ENCODE measurements at places on chromosomes 2 and 18.
A peak's percentile ranks its signal among the peaks of the same experiment; 100 is the strongest.

- DNase-seq = peak; percentile 91
Measured at GRCh38 chr2:53970724-53971602, at the start of gene PSME4. TSS of gene PSME4 (minus strand) at chr2:53970993. CDS start at chr2:53970784, 209 bp downstream.

DNA sequence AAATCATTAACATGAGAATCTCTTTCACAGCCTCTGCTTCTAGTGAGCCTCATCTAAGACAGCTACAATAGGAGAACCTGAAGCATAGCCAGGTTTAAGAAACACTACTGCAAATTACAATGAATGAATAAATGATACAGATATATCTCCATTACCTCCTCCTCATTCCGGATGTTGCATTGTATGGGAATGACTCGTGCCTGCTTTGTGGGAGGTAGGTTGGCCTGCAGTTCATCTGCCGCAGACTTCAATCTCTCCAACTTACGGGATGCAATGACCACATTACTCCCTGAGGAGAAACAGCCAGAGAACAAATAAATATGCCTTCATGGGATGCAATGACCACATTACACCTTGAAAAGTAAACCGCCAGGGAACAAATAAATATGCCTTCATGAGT, 15.4 kb downstream of the PECR start:
- DNase-seq = no peak

- no peak for DNase-seq
Measured at GRCh38 chr2:138201286-138201685, 237.0 kb downstream of the HNMT start.

DNA sequence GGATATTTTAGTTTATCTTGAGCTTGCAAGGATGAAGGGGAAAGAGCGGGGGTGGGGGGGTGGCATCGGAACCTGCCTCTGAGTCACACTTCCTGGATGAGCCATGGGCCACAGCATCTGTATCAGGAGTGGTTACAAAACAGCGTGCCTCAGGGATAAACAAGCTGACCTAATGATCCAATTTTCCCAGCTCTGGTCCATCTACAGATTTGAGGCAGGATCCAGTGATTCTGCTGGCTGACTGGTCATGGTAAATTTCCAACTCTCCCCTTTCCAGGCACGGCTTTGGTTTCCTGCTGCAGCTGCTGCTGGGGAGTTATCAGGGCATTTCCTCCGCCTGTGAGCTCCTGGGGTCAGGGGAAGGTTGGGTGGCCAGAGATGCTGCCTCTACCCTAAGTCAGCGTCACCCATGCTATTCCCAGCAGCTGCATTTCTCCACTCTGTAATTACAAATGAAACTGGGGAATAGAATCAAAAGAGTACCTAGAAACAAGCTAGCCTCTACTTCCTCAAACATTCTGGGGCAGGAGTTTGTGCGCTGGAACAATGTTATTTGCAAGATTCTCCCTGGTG, 4.7 kb upstream of the HPCAL1 start:
- DNase-seq = no peak

DNA sequence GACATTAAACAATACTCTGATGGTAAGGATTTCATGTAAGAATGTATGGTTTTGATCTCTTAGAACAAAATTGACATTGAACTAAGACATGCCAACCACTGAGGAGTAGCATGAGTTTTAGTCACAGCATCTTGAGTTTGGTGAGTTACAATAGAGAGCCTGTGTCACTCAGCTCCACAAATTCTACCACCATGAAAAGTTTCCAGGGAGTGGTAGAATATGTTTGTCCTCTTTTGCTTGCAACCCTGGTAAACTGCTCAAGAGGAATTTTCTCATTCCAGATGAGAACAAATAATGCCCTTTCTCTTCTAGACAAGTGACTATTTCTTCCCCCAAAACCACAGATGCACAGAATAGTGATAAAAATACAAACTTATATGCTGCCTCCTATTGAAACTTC, 502.0 kb upstream of the VRK2 start:
- no peak for DNase-seq

- DNase-seq = no peak
Measured at GRCh38 chr18:22422909-22423548, 5.3 kb upstream of the CTAGE1 start.

- DNase-seq = no peak
Measured at GRCh38 chr2:217956586-217957457, 46.0 kb downstream of the TNS1 start.

GRCh38 chr18:13445241-13445897, 226.8 kb downstream of the LDLRAD4 start:
- no peak for DNase-seq

DNA sequence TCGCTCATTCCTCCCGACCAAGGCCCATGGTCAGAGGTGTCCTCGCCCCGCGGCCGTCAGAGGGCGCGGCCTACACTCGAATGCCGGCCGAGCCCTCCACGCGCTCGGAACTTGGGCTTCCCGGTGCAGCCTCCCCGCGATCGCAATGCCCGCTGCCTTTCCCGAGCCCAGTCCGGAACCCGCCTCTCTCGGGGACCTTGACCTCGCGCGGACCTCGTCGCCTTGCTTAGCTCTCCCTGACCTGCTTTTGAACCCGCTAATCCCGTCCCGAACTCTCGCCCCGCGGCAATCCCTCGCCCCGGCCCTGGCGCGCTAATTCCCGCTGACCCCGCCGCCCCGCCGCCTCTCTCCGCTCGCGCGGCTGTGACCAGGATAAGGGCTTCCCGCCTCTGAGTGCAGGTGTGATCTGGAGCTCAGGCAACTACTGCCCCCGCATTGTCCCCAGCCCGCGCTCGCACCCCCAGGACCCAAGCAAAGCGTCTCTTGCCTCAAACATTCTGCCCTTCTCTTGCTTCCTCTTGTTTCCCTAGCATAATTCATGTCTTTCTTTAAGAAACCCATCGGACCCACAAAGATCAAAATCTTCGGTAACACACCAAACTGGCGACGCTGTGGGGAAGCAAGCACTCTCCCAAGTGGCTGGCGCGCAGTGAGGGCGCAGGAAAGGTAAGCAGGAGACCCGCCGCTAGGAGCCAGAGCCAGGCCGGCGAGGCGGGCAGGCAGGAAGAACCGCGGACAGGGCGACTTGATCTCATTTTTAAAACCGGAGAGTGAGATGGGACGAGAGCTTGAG, 46.6 kb upstream of the ATP6V1B1 start:
- DNase-seq = no peak

- DNase-seq = no peak
Measured at GRCh38 chr2:29629495-29629894, 291.9 kb downstream of the ALK start.

- DNase-seq = no peak
Measured at GRCh38 chr18:49591775-49592174, 29.9 kb downstream of the LIPG start.

- DNase-seq = no peak
Measured at GRCh38 chr18:5546660-5547059, 2.9 kb upstream of the EPB41L3 start.

DNA sequence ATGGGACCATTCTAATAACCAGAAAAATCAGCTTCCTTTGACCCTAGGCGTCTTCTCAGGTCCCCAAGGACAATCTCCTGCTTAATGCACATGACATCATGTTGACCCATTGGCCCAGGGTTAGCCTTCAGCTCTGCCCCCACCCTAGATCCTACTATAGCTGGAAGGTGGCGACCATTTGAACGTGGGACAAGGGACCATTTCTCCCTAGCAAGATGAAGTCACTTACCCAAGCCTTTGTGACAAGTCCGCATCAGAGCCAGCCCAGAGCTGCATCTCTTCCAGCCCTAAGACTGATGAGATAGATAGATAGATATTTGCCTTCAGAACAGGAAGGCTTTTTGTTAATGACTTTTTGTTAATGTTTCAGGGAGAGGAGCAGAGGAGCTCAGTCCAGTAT, 28.2 kb upstream of the TAF1B start:
- DNase-seq = no peak

GRCh38 chr2:209549589-209549988, 125.7 kb downstream of the MAP2 start:
- DNase-seq = no peak

- no peak for DNase-seq
Measured at GRCh38 chr2:26687328-26687727, 5.2 kb upstream of the KCNK3 start.

GRCh38 chr2:240988571-240989271, 9.7 kb upstream of the SNED1 start:
- no peak for DNase-seq

GRCh38 chr2:163751696-163752095, 15.9 kb upstream of the FIGN start:
- no peak for DNase-seq

DNA sequence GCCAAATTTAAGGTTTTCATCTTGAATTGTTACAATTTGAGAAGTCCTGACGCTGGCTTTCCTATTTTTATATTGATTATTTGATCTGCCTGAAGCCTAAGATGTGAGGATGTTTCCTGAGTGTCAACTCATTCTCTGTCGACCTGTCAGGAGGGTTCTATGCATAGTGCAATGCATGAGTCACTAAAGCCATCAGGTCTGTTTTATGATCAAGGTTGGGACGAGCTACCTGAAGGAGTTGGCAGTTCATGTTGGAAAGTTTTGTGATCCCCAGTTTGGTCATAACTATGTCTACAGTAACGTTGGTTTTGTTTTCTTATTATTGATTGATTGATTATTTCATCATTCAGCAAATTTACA, 71.2 kb downstream of the NABP1 start:
- DNase-seq = no peak

GRCh38 chr2:48851161-48851560, 95.6 kb upstream of the LHCGR start:
- DNase-seq = no peak

- DNase-seq = no peak
Measured at GRCh38 chr2:7887441-7887840, 794.4 kb upstream of the ID2 start.

DNA sequence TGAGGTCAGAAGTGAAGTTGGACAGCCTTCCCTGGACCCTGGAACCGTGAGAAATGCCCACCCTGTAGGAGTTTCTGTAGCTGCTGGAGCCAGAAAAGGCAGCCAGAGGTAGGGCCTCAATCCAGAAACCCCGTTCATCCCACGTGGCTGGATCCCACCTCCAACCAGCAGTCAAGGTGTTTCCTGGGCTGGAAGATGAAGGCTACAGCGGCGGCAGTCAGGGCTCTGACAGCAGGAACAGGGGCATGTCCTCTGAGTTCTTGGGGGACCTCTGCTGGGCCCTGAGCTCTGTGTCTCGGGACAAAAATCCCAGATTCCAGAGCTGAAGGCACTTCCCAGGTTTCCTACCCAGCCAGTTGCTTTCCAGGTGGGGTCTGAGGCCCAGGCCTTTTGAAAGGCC, 218.2 kb downstream of the KLHL29 start:
- no peak for DNase-seq

GRCh38 chr2:110820128-110820527, 87.8 kb downstream of the ACOXL start:
- DNase-seq = no peak

DNA sequence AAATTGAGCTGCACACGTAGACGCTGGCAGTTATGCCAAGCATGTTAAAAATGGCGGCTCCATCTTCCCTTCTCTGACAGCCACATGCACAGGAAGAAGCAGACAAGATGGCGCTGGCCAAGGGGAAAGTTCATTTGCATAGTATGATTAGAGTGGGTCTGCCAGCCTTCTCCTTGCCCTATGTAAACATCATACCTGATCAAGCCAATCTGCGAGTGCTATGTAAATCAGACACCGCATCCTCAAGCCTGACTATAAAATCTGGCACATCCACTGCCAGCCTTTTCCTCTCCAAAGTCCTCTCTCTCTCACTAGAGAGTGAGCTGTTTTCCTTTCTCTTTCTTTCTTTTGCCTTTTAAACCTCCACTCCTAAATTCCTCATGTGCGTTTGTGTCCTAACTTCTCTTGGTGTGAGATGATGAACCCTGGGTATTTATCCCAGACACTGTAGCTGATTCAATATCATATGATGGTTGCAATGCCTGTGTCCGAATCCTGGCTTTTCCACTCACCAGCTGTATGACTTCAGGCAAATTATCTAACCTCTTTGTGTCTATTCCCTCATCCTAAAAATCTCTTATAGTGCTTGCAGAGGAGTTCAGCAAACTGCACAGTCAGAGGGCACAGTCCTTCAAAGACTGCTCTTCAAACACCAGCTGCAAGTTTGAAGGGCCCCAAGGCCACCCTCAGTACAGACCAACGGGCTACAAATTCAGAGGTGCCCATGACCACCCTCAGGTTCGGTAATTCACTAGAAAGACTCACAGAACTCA, 39.3 kb upstream of the ITSN2 start:
- no peak for DNase-seq

DNA sequence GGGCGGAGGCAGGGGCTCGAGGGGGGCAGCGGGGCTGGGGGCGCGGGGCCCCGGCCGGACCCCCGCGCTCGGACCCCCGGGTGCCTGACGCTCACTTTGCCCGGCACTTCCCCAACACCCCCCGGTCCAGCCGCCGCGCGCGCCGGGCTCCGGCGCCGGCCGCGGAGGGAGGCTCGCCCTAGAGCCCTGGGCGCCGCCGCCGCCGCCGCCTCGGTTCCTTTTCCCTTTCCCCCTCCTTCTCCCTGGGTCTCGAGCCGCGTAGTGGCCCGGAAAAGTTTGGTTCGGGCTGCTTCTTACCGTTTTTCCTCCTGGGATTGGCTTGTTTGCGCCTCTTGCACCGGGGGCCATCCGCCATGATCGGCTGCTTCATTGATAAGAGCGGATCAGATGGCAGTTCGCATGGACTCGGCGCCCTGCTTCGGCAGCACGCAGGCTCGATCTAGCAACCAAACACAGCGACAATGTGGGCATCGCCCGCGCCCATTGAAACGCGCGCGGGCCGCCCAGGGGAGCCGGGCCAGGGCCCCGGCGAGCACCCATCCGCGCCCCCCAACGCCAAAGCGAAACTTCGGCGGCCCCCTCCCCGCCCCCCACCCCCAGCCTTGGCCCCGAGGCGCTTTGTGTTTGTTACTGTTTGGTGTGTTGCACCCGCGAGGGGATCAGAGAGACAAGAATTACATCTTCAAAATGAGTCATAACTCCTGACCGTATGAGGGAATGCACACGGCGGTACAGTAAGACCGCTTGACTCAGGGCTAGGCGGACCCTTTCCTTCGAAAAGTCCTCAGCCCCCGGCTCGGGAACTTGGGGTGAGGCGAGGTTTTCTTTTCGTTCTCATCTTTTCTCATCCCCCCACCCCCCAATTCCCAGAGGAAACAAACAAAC, 2.7 kb downstream of the ZEB2 start:
- no peak for DNase-seq

GRCh38 chr2:178066890-178067669, 5.5 kb downstream of the PDE11A start:
- no peak for DNase-seq

GRCh38 chr2:150526827-150527226, 39.4 kb upstream of the RND3 start:
- DNase-seq = no peak

GRCh38 chr2:126681505-126681904, 25.5 kb downstream of the GYPC start:
- DNase-seq = no peak
